ENCODE measurements at places on chromosomes 7 and 10. TPM values are rescaled to one million over a fixed set of nuclear protein-coding genes. Genes with fewer than 3 reads are reported as not detected.

Gene SPACDR
- 1.1 TPM for total RNA-seq

Gene PDE1C
- total RNA-seq: 220 TPM

Gene ACSL5
- total RNA-seq: 5.1 TPM

Gene LRRC72
- not detected for total RNA-seq

Gene CCDC3
- 6.4 TPM for total RNA-seq

Gene HOXA5
- total RNA-seq: 0.30 TPM

Gene SPDYE9
- total RNA-seq: not detected

DNA sequence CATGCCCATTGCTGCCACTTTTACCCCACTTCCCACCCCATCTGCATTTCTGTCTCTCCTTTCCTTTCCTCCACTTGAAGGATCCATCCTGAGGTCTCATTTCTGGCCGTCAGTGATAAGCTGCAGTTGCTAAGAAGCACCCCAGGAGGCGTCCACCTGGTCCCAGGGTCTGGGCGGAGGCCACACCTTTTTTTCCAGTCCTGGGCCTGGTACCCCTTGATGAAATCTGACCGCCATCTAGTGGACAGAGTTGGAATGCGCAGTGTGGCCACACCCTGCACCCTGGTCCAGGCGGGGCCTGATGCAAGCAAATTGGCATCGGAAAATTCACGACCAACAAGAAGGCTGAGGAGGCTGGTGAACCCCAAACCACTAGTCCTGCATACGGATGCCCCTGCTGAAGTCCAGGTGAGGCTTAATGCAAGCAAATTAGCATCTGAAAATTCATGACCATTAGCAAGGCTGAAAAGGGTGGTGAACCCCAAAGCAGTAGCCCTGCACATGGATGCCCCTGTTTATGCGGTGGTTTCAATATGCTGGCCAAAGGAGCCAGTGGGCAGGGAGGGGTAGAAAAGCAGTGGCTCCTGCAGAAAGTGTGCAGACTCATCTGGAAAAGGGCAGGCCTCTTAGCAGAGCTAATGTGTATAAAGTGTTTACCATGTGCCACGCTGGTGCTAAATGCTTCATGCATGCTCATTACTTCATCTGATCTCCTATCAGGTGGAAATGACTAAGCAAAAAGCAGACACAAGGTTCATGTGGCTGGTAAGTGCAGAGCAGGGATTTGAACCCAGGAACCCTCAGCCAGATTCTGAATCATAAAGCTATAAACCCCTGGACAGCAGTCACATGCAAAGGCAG lies 43.2 kb downstream of the GPAM start:
- no peak for DNase-seq

DNA sequence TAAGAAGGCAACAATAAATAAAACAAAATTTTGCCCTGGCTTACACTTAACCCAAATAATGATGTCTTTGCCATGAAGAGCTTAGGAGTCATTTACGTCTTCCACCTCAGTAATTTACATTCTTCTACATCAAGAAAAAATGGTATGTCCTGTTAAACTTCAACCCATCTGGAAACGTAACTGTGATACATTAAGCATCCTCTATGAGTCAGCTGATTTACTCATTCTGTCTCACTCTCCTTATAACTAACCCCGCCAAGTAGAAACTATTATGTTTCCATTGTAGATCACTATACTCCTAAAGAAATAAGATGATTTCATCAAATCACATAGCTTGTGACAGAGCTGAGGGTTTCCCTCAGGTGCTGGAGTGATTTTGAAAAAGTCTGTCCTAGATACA lies 330.7 kb downstream of the CDC14C start:
- DNase-seq: no peak

DNA sequence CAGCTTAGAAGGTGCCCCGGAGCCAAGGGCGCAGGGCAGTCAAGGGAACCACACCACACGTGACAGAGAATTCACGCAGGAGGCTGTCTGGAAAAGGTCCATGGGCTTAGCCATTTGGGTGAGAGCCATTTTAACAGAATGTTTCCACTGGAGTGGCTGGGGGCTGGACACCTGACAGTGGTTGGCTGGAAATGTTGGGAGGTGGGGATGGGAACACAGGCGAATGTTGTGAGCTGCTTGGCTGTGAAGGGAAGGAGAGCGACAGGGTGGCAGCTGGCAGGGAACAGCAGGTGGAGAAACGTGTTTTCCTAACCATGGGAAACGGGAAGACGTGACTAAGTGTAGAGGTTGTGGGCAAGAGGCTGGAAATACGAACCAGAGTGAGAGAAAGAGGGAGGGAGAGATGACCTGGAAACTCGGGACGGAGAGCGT lies 100.5 kb upstream of the ZNF32 start:
- no peak for DNase-seq

GRCh38 chr7:66303454-66304155 lies 98.5 kb downstream of the TPST1 start:
- DNase-seq: no peak

GRCh38 chr7:35613150-35613549 lies 81.8 kb downstream of the HERPUD2 start:
- no peak for DNase-seq

- DNase-seq: no peak
These were observed 116.4 kb upstream of the NANOS1 start for GRCh38 chr10:118912961-118913600.

GRCh38 chr7:38223306-38223705 lies 45.3 kb downstream of the STARD3NL start:
- DNase-seq: no peak

GRCh38 chr7:18087026-18087686 lies 59.5 kb upstream of the PRPS1L1 start:
- no peak for DNase-seq

GRCh38 chr7:30996883-30997282 lies 33.1 kb downstream of the GHRHR start:
- no peak for DNase-seq

GRCh38 chr7:14158111-14158510 lies 168.6 kb upstream of the ETV1 start:
- DNase-seq: no peak

DNA sequence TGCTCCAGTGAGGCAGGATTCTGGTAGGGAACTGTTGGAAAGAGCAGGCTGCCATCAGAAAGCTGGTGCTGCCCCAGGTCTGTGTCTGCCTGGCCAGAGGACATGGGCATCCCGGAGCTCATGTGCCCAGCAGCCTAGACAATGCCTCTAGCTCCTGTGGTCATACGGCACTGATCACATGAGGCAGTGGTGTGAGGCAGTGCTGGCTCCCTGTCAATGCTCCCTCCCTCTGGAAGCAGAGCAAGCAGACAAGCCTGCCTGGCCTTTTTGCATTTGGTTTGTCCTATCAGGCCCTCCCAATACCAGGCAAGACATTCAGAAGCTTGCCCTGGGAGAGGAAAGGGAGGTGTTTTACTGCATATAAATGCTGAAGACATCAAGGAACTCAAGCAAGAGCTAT lies 19.5 kb upstream of the MMP21 start:
- peak; percentile 82 for DNase-seq

- DNase-seq: no peak
These were observed 698.3 kb downstream of the PARD3 start for GRCh38 chr10:34116681-34117271.

- no peak for DNase-seq
These were observed 195.7 kb downstream of the TSPAN12 start for GRCh38 chr7:120662291-120662690.

DNA sequence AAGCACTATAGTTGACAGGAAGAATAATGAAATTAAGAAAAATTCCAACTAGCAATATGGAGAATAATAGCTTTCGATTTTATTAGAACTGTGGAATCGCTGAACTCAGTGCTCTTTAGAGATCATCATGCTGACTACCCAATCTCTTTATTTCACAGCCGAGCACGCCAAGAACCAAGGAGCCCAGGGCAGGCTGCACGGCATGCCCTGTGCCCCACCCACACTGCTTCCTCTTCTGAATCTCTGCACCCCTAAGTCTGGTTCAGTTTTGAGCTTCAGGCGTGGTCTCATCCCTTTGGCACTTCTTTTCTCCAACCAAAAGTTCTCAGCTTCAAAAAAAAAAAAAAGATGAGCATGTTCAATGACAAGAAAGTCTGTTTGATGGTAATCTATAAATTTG lies 92.4 kb upstream of the ZNF800 start:
- DNase-seq: no peak

DNA sequence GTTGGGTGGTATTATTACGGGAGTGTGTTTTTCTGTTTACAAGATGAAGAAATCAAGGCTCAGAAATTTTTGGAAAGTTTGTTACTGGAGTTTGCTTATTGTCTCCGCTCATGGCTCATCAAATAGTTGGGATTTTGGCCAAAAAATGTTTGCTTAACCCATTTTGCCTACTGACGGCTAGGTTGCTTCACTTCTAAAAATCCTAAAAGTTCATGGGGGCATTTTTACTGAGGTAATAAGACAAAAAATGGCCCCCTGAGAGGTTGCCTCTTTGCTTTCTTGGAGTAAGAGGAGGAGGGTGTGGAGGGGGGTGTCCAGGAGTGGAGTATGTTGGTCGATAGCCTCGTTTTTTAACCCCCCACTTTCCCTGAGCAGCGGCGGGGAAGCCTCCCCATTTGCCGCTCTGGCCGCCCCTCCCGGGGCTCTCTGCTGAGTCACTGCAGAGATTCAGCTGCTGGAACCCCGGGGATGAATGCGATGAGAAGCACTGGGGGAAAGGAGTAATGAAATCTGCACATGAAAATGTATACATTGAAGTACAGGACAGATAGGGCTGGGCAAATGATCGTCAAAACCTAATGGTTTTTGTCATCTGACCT lies 1.5 kb downstream of the MEST start:
- no peak for DNase-seq

DNA sequence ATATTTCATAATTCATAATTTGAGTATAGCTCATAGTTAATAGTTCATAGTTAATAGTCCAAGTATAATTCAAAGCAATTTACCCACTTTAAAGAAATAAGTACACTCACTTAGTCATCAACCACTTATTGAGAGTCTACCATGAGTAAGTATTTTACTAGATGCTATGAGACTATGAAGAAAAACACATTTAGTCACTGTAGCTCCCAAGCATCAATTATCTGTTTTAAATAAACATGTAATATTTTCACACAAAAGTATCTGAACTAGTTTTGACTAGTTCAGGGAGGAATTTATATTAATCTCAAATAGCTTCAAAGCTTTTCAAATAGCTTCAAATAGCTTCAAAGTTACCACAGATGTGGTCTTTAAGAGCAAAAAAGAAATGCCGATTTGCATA lies 119.2 kb downstream of the ANK3 start:
- DNase-seq: no peak

All from cardiac septum (tissue), 1 donor.